ENCODE measurements at places on chromosomes 13 and 19.

- DNase-seq: no peak
Measured at GRCh38 chr13:35473206-35473775, 3.2 kb downstream of the MAB21L1 start.

GRCh38 chr13:76385586-76385985 lies 500.6 kb downstream of the KCTD12 start:
- no peak for DNase-seq

- DNase-seq: no peak
Measured at GRCh38 chr19:50331221-50331993, 2.2 kb upstream of the KCNC3 start.

GRCh38 chr13:19643652-19644051 lies 10.2 kb downstream of the MPHOSPH8 start:
- DNase-seq: no peak

GRCh38 chr13:109026266-109026665 lies 396.9 kb downstream of the MYO16 start:
- no peak for DNase-seq

GRCh38 chr13:98819382-98820010 lies 67.0 kb upstream of the SLC15A1 start:
- no peak for DNase-seq
